Naive thymus-derived CD8-positive, alpha-beta T cell (primary cell): ENCODE measurements at places on chromosomes 6 and 20.

GRCh38 chr6:31791324-31792089, 4.0 kb downstream of the VARS1 start:
- peak; percentile 36 for DNase-seq
- no peaks in the 10 kb centered on the region for H3K27me3 ChIP-seq
- peaks cover 36% of the 10 kb centered on the region for H3K4me1 ChIP-seq
- peak overlapping the region; percentile 51 for H3K27ac ChIP-seq

DNA sequence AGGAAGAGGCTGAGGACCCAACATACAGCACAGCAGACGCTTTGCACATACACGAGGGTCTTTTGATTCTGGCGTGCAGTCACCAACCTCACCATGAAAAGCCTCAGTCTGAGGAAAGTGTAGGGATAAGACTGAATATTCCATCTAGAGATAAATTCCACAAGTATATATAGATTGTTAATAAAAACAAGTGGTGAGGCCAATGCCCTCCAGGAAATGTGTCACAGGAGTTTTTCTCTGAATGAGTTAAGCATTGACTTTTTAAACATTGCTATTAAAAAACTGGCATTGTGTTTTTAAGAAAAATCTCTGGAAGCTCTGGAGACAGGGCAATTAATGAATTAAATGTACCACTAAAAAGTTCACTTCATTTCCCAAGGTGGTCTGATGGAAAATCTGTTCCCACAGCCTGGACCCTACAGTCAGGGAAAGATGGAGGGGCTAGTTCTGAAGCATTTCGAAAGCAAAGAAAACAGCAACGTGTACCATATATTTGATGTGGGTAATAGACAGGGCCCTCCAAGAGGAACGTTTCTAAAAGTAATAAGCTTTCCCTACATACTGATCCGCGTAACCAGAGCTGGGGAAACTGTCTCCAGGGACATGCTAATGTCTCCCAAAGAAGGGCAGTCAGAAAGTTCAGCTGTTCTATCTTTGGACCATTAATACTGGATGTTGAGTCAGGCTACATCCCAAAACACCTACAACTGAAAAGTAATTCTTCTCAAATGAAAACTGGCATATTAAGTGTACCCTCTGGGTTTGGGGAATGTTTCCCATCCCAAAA, 301.1 kb downstream of the FOXC1 start:
- H3K27me3 ChIP-seq = no peaks in the 10 kb centered on the region
- peaks cover 21% of the 10 kb centered on the region for H3K36me3 ChIP-seq
- DNase-seq = no peak
- H3K4me1 ChIP-seq = no peaks in the 10 kb centered on the region
- H3K27ac ChIP-seq = no peak overlapping the region

DNA sequence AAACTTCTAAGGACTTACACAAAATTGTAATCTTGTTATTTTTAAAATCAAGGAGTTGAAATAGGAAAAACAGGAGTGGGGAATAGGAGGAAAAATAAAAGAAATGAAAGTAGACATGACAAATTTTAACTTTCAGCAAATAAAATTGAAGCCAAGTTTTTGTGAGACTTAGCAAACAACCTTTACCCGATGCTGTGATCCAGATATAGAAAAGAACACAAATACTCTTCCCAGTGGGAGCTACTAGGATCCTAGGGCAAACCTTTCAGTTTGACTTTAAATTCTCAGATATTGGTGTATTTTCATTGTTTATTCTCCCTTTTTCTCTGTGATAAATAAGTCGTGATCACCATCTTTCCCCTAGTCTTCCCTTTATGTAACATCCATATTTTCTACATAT, 968.7 kb upstream of the CITED2 start:
- H3K4me1 ChIP-seq = no peaks in the 10 kb centered on the region
- no peak for DNase-seq
- no peak overlapping the region for H3K27ac ChIP-seq
- H3K4me3 ChIP-seq = no peak overlapping the region
- H3K27me3 ChIP-seq = peaks cover 12% of the 10 kb centered on the region

DNA sequence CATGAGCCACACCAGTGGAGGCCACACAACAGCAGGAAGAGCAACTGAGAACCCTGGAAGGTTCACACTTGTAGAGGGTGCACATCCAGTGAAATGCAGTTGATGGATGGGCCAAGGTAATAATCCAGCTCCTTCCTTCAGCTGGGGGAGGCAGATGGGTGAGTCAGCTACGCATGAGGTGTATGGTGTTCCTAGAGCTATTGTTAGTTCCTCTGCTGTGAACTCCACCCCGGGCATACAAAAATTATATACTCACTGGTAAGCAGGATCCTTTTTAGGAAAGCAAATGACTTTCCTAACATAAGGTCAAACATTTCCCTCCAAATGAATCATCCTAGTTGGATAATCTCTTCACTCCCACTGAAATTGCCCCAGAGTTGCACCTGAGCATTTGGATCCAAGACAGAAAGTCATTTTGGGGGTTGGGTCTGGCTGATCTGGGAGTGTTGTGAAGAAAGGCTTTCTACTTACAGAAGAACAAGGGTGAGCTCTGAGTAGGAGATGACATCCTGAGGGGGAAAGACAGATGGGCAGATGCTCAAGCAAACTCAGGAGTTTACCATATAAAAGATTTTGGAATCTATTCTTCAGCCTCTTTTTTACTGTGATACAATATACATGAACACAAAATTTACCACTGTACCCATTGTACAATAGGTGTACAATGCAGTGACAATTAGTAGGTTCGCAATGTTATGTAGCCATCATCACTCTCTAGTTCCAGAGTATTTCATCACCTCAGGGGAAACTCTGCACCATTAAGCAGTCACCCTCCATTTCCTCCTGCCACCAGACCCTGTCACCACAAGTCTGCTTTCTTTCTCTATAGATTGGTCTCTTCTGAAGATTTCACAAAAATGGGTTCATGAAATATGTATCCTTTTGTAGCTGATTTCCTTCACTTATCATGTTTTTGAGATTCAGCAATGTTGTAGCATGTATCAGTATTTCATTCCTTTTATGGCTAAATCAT, 11.1 kb downstream of the HLA-F start:
- no peak for DNase-seq
- peaks cover 52% of the 10 kb centered on the region for H3K4me1 ChIP-seq
- H3K36me3 ChIP-seq = no peaks in the 10 kb centered on the region
- no peaks in the 10 kb centered on the region for H3K27me3 ChIP-seq
- H3K27ac ChIP-seq = peak overlapping the region; percentile 67
- H3K4me3 ChIP-seq = no peak overlapping the region

DNA sequence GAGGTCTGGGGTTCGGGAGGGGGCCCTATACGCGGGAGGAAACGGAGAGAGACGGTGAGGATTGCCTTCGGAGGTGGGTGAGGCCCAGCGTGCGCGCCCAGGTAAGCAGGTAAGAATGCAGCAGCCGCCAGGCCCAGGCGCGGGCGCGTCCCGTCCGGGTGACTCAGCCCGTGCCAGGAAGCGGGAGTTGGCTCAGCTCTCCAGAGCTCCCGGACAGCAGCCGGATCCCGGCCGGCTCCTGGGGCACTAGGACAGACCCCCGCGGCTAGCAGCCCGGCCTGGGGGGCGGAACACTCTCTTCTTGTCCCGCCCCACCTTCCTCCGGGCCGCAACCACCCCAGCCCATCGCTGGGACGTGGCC, 1.5 kb upstream of the MDFI start:
- peaks cover 39% of the 10 kb centered on the region for H3K27me3 ChIP-seq
- no peak for DNase-seq
- H3K4me1 ChIP-seq = peaks cover 3% of the 10 kb centered on the region
- peak overlapping the region; percentile 50 for H3K27ac ChIP-seq
- H3K4me3 ChIP-seq = no peak overlapping the region

DNA sequence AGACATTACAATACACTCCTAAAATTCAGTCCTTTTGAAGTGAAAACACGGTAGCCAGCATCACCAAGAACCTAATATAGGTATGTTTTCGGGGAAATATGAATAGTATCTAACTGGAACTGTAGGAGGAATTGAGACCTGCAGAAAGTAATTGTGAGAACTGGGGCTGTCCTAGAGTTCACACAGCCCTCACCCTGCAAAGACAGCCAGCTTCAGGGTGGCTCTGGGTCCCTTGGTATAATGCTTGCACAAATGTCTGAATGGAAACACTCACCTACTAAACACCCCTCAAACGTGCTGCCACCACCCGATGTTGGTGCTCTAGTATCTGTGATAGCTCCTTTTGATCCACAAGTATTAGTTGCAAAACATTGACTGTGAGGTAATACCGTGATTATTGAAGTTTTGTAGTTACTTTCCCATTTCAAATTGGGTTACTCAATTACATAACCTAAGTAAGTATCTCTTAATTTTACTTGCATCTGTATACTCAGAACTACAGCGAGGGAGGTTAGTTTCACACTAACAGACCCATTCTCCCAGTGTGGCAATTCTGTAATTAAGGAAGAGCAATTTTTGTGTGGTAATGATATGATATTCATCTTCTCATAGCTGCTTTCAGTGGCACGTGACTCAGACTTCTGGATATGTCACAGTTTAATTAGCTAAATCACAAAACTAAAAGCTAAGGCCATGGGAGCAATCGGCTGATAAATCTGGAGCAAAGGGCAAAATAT, 129.5 kb downstream of the INSM1 start:
- H3K4me1 ChIP-seq = no peaks in the 10 kb centered on the region
- peaks cover 92% of the 10 kb centered on the region for H3K36me3 ChIP-seq
- no peaks in the 10 kb centered on the region for H3K27me3 ChIP-seq
- H3K27ac ChIP-seq = no peak overlapping the region
- DNase-seq = no peak

DNA sequence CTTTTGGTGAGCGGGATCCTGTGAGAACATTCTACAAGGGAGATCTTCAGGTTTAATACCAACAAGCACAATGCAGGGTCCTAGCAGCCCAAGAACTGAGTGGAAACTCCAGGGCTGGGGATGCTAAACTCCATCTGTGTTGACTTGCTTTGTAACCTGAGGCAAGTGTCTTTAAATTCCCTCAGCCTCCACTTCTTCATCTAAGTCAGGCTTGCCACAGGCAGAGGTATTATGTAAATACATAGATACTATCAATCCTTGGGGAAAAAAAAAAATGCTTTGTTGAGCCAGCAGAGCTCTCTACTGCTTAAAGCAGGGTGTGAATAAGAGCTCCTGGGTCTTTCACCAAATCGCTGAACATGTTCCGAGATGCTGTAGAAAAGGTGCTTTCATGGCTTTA, 114.2 kb upstream of the PHACTR1 start:
- peaks cover 20% of the 10 kb centered on the region for H3K27me3 ChIP-seq
- H3K4me1 ChIP-seq = no peaks in the 10 kb centered on the region
- no peak for DNase-seq

DNA sequence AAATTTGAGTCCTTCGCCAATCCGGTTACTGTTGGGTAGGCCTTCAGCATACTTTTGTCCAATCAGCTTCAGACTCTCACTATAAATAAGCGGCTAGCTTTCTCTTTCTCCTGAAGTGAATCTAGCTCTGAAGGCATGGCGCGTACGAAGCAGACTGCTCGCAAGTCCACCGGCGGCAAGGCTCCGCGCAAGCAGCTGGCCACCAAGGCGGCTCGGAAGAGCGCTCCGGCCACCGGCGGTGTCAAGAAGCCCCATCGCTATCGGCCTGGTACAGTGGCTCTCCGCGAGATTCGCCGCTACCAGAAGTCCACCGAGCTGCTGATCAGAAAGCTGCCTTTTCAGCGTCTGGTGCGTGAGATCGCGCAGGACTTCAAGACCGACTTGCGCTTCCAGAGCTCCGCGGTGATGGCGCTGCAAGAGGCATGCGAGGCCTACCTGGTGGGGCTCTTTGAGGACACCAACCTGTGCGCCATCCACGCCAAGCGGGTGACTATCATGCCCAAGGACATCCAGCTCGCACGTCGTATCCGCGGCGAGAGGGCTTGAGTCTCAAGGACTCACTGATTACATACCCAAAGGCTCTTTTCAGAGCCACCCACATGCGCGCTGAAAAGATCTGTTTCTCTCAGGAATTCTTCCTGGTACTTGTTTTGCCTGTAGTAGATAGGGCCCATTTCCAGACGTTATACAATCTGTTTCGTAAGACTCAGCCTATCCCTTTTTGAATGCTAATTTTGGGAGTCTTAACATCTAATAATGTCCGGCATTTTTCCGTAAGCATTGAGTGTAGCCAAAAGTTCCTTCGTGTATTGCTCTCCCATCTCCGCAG, 102.0 kb downstream of the OR2B2 start:
- H3K4me3 ChIP-seq = peak overlapping the region; percentile 96
- H3K4me1 ChIP-seq = peaks cover 45% of the 10 kb centered on the region
- peak; percentile 91 for DNase-seq
- no peaks in the 10 kb centered on the region for H3K27me3 ChIP-seq

DNA sequence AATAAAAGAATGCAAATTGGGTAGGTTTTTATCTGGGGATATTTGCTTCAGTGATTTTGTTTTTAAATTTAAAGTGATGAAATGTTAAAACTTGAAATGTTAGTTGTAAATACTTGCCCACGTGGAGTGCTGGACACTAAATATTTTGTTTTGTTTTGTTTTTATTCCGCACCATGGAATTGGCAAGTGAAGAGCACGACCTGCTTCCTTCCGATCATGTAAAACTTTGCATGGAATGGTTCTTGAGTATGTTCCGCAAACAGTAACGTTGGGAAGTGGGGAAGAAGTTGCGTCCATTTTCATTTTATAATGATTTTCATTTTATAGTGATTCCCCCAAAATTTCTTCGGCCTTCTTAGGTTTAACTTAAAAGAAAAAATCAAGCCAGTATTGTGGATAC, 765 bp downstream of the IRAK1BP1 start:
- DNase-seq = no peak
- peaks cover 6% of the 10 kb centered on the region for H3K36me3 ChIP-seq
- peak overlapping the region; percentile 97 for H3K27ac ChIP-seq
- H3K4me3 ChIP-seq = peak overlapping the region; percentile 96
- peaks cover 20% of the 10 kb centered on the region for H3K4me1 ChIP-seq

- H3K4me3 ChIP-seq = no peak overlapping the region
- H3K27ac ChIP-seq = no peak overlapping the region
- DNase-seq = no peak
Observed at GRCh38 chr6:141309295-141309694, 823.4 kb upstream of the GJE1 start.

DNA sequence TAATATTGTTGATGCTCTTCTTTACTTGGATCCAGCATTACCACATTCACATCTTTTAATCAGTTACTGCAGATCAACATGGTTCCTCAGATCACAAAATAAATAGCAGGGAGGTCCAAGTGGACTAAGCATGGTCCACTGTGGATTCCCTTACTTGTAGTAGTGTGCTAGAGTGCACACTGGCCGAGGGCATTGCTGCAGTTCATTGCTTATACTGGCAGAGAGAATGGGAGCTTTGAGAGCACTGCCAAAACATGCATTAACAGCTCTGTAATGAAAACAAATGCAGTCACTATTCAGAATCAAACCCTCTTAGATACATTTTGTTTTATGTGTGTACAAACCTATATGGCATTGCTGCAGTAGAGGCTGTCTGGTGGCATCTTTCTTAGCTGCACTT, 471.5 kb downstream of the CD109 start:
- H3K27me3 ChIP-seq = no peaks in the 10 kb centered on the region
- no peaks in the 10 kb centered on the region for H3K4me1 ChIP-seq
- H3K36me3 ChIP-seq = no peaks in the 10 kb centered on the region
- no peak overlapping the region for H3K4me3 ChIP-seq

DNA sequence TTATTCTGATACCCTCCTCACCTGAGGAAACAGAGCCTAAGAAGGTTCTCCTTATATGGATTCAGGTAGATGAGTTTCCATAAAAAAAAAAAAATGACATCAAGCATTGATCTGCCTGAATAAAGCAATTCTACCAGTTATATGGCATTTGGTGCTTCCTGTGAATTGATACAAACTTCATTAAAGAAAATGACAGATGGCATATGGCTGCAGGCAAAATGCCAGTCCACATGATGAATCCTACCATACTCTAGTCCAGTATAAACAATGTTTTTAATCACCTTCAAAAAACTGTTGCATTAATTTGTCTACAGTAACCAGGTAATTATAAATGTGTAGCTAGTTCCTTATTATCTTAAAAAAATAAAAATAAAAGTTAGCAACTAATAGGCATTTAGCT, 559.2 kb upstream of the FLRT3 start:
- H3K27me3 ChIP-seq = no peaks in the 10 kb centered on the region
- no peak overlapping the region for H3K4me3 ChIP-seq
- H3K27ac ChIP-seq = no peak overlapping the region
- H3K36me3 ChIP-seq = no peaks in the 10 kb centered on the region
- DNase-seq = no peak
